Cardiac septum (tissue), 1 donor: ENCODE measurements at places on chromosomes 12 and 14. TPM values are rescaled to one million over a fixed set of nuclear protein-coding genes. Genes with fewer than 3 reads are reported as not detected.

AHNAK2 gene
- total RNA-seq = 4.6 TPM

AQP6 gene
- not detected for total RNA-seq

GRCh38 chr14:95346820-95347219 lies 27.1 kb upstream of the CLMN start:
- DNase-seq = peak; percentile 55

DNA sequence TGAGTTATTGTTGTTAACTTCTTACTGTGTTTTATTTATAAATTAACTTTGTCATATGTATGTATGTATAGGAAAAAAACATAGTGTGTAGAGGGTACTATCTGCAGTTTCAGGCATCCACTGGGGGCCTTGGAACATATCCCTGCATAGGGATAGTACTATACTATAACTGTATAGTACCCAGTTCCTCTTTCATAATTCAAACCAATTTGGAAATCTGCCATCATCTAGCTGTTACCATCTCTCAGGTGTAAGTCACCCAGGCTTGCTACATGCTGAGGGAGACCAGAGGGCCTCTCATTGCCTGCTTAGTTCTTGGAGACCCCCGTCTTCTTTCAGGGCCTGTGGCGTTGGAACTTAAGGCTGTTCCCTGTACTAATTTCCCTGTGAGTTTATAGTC lies 12.9 kb upstream of the DCD start:
- DNase-seq = no peak

GRCh38 chr12:129202109-129202814 lies 349.0 kb downstream of the GLT1D1 start:
- no peak for DNase-seq
